H1 (cell line): ENCODE measurements at places on chromosomes 7 and 10. TPM values are rescaled to one million over a fixed set of nuclear protein-coding genes. Genes with fewer than 3 reads are reported as not detected.

ABCC2 gene
- 0.42 and 1.1 TPM in 2 replicates for total RNA-seq

MOGAT3 gene
- total RNA-seq, result 0.82 TPM in 1 of 2 replicates, not detected in the other

HMX3 gene
- total RNA-seq, result 0.27 TPM in 1 of 2 replicates, not detected in the other

ASB10 gene
- total RNA-seq, result not detected in 2 replicates

IGF2BP3 gene
- 190 and 193 TPM in 2 replicates for total RNA-seq

CYP2E1 gene
- total RNA-seq, result not detected in 2 replicates

FXYD4 gene
- total RNA-seq, result not detected in 2 replicates

C10orf95 gene
- total RNA-seq, result 0.34 and 0.44 TPM in 2 replicates

METTL27 gene
- total RNA-seq, result 5.6 and 6.2 TPM in 2 replicates

DHTKD1 gene
- total RNA-seq, result 49.8 and 50.7 TPM in 2 replicates
